ENCODE measurements at places on chromosomes 12 and 14. TPM values are rescaled to one million over a fixed set of nuclear protein-coding genes. Genes with fewer than 3 reads are reported as not detected.

APOLD1 gene
- 0.21 TPM for total RNA-seq

GYS2 gene
- total RNA-seq, result not detected

PITPNM2 gene
- 21.5 TPM for total RNA-seq

LHX5 gene
- total RNA-seq, result not detected

REM2 gene
- total RNA-seq, result 0.43 TPM

BICDL1 gene
- total RNA-seq, result 4.1 TPM

GALNT16 gene
- 2.8 TPM for total RNA-seq

OR10G2 gene
- not detected for total RNA-seq

GON7 gene
- total RNA-seq, result 16.7 TPM

USP5 gene
- total RNA-seq, result 88.7 TPM

ANO2 gene
- not detected for total RNA-seq

OTUB2 gene
- 3.0 TPM for total RNA-seq

POP5 gene
- total RNA-seq, result 49.3 TPM

ISM2 gene
- total RNA-seq, result 0.49 TPM

OVCH1 gene
- total RNA-seq, result not detected

SLCO1A2 gene
- total RNA-seq, result not detected

CLEC6A gene
- total RNA-seq, result not detected

DBX2 gene
- not detected for total RNA-seq

PTPRB gene
- 0.69 TPM for total RNA-seq

RERG gene
- total RNA-seq, result 0.25 TPM

C3AR1 gene
- not detected for total RNA-seq

NGB gene
- total RNA-seq, result not detected

CELA1 gene
- not detected for total RNA-seq

IRAK3 gene
- total RNA-seq, result 1.3 TPM

TRHDE gene
- 0.18 TPM for total RNA-seq

FOXG1 gene
- total RNA-seq, result 0.20 TPM

MGAT2 gene
- 49.6 TPM for total RNA-seq

TAMALIN gene
- 0.84 TPM for total RNA-seq

RAD9B gene
- 0.46 TPM for total RNA-seq

KRT75 gene
- 0.08 TPM for total RNA-seq

TMEM253 gene
- 1.0 TPM for total RNA-seq

ITGA5 gene
- total RNA-seq, result 263 TPM

LPAR5 gene
- 0.59 TPM for total RNA-seq

SAMD4A gene
- total RNA-seq, result 12.0 TPM

ANO4 gene
- 0.07 TPM for total RNA-seq

DEPDC4 gene
- 0.28 TPM for total RNA-seq

IL26 gene
- not detected for total RNA-seq

CHMP4A gene
- total RNA-seq, result 86.2 TPM

SMIM10L1 gene
- total RNA-seq, result 7.6 TPM

CLEC2A gene
- total RNA-seq, result not detected

ARHGEF40 gene
- total RNA-seq, result 8.6 TPM

RASSF9 gene
- total RNA-seq, result 1.4 TPM

CLEC7A gene
- total RNA-seq, result not detected

SMAGP gene
- 27.2 TPM for total RNA-seq

SLC17A8 gene
- not detected for total RNA-seq

PLCZ1 gene
- not detected for total RNA-seq

FAIM2 gene
- not detected for total RNA-seq

LRRC43 gene
- 0.10 TPM for total RNA-seq

PKP2 gene
- 7.9 TPM for total RNA-seq

Data from A549 treated with Hydrocortisone at 1 μM for 4 hours (cell line).